ENCODE measurements at places on chromosomes 6 and 20.

DNA sequence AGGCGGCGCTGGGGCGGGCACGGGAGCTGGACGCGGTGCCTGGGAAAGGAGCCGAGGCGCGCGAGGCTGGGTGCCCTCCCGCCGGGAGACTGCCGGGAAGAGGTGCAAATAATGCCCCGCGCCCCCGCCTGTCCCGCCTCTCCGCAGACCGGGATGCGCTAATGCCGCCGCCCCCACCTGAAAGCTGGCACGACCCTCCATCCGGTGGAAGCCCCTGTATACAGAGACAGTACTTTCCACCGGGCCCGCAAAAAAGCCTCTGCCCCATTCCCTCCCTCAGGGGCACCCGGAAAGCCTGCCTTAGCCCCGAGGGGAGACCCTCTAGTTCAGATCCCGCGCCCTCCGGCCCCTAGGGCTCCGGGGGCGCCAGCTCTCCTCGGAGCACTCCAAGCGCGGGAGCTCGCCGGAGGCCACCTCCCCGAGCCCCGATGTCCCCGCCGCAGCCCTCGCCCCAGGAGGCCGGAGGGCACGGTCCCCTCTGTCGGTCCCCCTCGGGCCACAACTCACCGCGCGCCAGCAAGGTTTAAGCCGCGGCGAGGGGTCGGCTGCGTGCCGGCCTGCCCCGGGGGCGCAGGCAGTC is 1.2 kb downstream of the GRM4 start:
- no peak for DNase-seq

DNA sequence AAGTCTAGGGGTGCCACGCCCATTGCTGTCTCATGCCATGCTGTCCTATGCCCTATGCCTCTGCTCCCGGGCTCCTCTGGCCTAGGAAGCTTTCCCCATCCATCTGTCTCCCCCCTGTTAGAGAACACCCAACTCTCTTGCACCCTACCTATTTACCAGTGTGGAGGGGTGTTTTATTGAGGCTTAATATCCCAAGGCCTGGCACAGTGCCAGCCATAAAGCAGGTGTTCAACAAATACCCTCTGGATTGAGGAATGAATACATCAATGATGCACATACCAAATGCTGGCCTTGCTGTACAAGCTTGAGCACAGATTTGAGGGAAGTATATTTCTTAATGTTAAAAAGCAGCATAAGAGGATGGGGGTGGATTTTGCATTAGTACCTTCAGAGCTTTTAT is 38.3 kb downstream of the METTL24 start:
- DNase-seq = no peak

DNA sequence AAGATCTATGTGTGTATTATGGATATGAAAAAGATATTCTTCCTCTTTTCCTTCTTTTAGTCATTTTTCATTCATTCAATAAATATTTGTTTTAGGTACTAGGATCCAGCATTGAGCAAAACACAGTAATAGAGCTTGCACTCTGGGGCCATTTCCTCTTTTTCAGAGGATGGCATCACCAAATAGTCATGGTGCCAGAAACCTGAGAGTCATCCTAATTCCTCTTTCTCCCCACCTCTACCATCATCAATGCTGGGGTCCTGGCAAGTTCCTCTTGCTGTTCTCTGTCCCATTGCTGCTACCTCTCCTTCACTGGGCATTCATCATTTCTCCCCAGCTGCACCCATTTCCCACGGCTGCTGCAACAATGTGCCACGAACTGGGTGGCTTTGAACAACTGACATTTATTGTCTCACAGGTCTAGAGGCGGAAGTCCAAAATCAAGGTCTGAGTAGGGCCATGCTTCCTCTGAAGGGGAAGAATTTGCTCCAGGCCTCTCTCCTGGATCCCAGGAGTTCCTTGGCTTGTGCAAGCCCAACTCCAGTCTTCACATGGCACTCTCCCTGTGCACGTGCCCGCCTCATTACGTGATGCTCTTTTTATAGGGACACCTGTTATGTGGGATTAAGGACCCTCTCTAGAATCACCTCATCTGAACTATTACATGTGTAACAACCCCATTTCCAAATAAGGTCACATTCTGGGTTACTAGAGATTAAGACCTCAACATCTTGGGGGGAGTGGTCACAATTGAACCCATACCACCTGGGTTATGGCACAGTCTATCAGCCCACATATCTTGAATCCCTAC is 9.5 kb upstream of the IGF2R start:
- no peak for DNase-seq

GRCh38 chr20:34083137-34083536 is 28.9 kb downstream of the EIF2S2 start:
- DNase-seq = no peak

GRCh38 chr6:158142789-158143188 is 25.3 kb downstream of the SERAC1 start:
- DNase-seq = no peak

- DNase-seq = no peak
Observed at GRCh38 chr20:57618764-57619050, 1.5 kb downstream of the ZBP1 start.

DNA sequence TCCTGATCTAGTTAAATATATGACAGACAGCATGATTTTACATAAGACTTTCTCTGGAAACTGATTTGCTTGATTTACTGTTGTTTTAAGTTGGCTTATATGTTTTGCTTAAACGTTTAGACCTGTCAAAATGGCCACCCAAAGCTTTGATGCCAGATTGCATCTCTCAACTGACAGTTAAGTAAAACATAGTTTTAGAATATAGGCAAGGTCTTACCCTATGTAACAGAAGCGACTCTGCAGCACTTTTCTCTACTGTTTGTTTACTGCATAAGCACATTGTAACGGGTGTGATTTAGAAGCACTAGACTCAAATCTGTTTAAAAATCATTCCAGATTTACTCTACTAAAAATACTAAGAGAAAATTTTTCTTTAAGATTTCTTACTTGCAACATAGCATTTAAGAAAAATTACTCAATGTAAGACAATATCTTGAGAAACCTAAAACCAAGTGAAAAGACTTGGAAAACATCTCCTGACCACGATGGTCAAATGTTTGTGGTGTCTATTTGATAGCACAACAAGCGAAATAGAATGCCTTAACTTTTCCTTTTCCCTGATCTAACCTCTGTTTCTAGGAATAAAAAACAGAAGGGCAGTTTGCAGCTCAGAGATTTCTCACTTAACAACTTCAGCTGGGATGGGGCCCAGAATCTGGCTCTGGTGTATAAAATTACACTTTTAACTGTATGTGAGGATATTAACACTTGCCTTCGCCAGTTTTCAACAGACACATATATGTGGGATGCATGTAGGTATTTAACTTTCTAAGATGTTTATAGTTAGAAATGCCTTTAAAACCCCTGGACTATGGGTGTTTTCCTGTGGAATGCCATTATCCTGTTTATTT is 47.4 kb downstream of the AIG1 start:
- DNase-seq = no peak

- no peak for DNase-seq
Observed at GRCh38 chr6:109467696-109468095, 12.1 kb upstream of the MICAL1 start.

- DNase-seq = no peak
Observed at GRCh38 chr6:28303570-28303969, 22.2 kb downstream of the PGBD1 start.

GRCh38 chr6:133802861-133803260 is 86.1 kb upstream of the TCF21 start:
- DNase-seq = no peak

GRCh38 chr6:33082702-33083101 is 6.9 kb downstream of the HLA-DPB1 start:
- no peak for DNase-seq

- no peak for DNase-seq
Observed at GRCh38 chr20:12276011-12276673, 358.4 kb downstream of the BTBD3 start.

DNA sequence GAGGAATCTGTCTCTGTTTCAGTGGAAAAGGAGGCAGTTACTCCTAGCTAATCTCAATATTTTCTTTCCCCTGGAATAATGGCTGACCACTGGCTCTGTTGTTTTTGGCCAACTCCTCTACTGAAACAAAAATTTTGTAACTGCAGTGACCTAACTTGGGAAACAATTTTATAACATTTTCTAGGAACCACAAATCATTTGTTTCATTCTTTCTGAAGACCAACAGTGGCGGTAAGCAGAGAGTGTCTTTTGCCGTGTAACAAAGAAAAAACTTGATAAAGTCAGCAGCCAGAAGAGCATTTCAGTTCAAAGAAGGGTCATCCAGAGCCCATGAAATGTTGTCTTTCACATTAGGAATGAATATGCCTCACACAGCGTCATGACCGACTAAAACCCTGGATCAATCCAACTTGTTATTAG is 11.8 kb upstream of the BFSP1 start:
- no peak for DNase-seq

GRCh38 chr20:42391807-42392206 is 773.6 kb upstream of the CHD6 start:
- DNase-seq = no peak

GRCh38 chr6:28393912-28394662 is 5.5 kb downstream of the ZSCAN12 start:
- DNase-seq = no peak

GRCh38 chr20:341682-342081 is 5.2 kb upstream of the NRSN2 start:
- no peak for DNase-seq

GRCh38 chr6:167210375-167211294 is 52.9 kb upstream of the GPR31 start:
- no peak for DNase-seq

GRCh38 chr6:45278367-45278766 is 49.8 kb upstream of the RUNX2 start:
- no peak for DNase-seq

GRCh38 chr6:108714101-108714765 is 134.0 kb upstream of the ARMC2 start:
- no peak for DNase-seq

DNA sequence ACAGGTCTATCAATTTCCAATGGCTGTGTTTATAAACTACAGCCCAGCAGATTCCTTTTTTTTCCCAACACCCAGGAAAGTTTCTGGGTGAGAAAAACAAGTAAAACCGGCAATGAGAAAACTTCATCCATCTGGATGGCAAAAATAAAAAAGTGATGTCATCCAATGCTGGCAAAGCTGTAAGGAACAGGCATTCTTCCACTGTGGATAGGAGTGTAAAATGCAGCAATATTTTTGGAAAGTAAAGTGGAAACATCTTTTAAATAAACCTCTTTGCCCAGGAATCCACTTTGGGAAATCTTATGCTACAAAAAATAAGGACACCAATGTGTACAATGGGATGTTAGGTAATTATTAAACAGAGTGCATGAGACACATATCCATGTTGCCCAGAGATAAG is 102.1 kb upstream of the NT5E start:
- DNase-seq = no peak

DNA sequence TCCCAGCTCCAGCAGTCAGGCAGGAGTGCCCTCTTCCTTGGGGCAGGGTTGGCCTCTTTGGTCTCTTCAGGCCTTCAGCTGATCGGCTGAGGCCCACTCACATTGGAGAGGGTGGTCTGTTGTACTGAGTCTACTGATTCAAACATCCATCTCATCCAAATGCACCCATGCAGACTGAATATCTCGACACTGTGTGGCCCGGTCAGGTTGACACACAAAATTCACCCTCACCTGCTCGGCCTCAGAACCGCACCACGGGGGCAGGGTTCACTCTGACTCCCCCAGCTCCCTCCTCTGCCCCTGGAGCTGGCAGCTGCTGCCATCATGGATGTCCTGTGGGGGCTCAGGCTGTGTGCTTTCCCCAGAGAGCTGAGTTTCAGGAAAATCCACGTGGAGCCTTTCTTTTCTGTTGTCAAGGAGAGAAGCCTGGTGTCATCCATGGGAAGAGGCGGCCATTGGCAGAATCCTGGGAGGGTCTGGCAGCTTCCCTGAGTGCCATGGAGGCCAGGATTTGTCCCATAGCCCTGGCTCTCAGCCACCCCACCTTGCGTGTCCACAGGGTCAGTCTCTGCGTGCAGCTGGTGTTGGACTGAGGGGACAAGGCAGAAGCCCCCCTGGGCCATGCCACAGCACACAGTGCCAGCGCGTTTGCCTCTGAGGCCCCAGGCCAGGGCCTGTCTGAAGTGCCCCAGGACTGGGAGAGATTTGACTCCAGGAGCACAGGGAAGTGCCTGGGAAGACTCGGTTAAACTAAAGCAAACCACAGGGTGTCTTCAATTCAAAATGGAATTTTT is 114.1 kb downstream of the ERMARD start:
- no peak for DNase-seq

- DNase-seq = no peak
Observed at GRCh38 chr6:55293116-55293515, 34.2 kb upstream of the GFRAL start.

- DNase-seq = peak; percentile 24
Observed at GRCh38 chr6:97669191-97670031, 386.4 kb upstream of the MMS22L start.

All from neuronal stem cell (in vitro differentiated cells).